Left renal pelvis (tissue), 4 donors: ENCODE measurements at places on chromosomes 7 and 10. TPM values are rescaled to one million over a fixed set of nuclear protein-coding genes. Genes with fewer than 3 reads are reported as not detected.

GNAT3 gene
- not detected for polyA plus RNA-seq

ZNF680 gene
- polyA plus RNA-seq: 17.3 TPM

NUTM2A gene
- 1.5 TPM for polyA plus RNA-seq

PNLIPRP1 gene
- not detected for polyA plus RNA-seq

ANKRD61 gene
- 0.64 TPM for polyA plus RNA-seq

COL13A1 gene
- 22.0 TPM for polyA plus RNA-seq

EFCAB10 gene
- polyA plus RNA-seq: 1.7 TPM

TAS2R39 gene
- not detected for polyA plus RNA-seq

PLEKHA8 gene
- 17.8 TPM for polyA plus RNA-seq

NSUN6 gene
- polyA plus RNA-seq: 41.0 TPM

- DNase-seq: no peak
These were observed 144.9 kb downstream of the GRID1 start for GRCh38 chr10:86221442-86222335.

DNA sequence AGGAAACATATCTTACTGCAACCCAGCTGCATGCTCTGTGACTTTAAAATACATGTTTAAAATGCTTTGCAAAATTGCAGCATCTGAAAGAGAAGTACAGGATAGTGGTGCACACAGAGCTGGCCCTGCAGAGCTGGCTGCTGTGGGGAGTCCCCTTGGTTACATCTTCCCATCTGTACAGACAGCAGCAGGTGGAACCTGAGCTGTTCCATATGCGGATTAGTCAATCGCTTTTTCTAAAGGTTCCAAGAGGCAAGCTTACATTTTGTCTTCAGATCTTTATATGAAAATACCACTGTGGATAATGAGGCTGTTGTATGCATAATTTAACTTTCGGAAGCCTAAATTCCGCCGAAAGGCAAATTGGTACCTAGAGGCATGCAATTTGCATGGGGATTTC lies 444.1 kb downstream of the NRG3 start:
- no peak for DNase-seq

- no peak for DNase-seq
These were observed 631 bp downstream of the OTUD1 start for GRCh38 chr10:23439452-23439960.

DNA sequence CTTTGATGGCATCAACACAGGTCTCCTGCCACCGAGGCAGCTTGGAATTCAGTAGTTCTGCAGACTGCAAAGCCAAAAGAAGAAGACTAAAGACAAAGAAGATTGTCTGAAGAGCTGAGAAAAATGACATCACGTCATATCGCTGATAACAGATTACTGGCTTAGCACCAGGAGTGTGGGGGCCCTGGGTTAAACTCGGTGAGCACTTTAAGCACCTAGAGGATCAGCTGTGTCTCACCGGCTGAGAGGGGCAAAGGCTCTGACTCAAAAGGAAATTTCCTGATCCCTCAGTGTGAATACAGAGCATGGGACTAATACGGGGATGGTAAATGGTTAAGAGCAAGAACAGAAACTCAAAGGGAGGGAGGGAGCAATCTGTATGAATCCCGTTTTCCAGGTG lies 30.7 kb downstream of the BRI3 start:
- DNase-seq: no peak

GRCh38 chr7:128915841-128916642 lies 5.5 kb upstream of the KCP start:
- no peak for DNase-seq

- no peak for DNase-seq
These were observed 20.2 kb upstream of the PPIF start for GRCh38 chr10:79327090-79327457.

- no peak for DNase-seq
These were observed 55.0 kb upstream of the VWDE start for GRCh38 chr7:12458520-12459131.

DNA sequence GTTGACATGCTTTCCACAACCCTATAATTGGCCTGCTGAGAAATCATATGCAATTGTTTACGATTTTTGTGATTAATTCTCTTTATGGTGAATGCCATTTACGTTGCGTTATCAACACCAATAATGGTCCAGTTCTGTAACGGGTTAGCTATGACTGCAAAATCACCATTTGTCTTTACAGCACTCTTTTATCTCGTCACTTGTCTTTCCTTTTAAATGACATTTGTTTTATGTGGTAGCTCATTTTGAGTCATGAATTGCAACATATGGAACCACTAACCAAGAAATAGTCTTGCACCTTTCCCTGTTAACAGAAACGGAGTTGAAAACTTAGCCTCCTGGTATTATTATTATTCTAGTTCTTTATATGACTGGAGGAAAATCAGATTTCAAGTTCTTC lies 3.1 kb upstream of the KIAA1217 start:
- no peak for DNase-seq

DNA sequence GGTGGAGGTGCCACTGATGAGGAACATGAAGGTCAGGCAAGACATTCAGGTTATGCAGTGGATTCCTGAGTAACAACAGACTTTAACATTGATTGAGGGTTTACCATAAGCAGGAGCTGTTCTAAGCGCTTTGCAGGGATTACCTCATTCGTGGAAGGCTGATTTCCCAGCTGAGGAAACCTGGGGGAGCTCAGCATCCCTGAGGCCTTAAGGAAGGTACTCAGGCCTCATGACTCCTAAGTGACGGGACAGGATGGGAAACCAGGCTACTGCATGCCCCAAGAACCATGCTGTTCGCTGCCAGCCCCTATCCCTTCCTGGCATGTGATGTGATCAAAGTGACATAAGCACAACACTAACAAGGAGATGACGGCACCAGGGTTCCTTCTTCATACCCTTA lies 143.6 kb upstream of the NFE2L3 start:
- DNase-seq: no peak

DNA sequence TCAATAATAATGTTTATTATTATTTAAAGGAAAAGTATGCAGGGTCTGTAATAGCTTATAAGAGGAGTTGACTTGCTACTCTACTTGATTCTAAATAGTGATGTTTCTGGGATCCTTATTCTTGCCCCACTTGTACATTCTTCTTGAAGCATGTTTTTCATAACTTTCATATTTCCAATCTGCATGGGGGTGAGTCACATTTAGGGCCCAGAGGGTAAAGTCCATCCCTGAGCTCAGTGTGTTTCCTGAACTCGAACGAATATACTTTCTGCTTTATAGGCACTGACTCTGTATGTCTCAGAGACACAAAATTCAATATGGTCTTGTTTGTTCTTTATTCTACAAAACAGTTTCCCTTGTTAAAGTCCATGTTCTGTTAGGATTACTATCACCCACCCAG lies 61.0 kb upstream of the SMIM30 start:
- DNase-seq: no peak

GRCh38 chr7:11613292-11613930 lies 218.6 kb downstream of the THSD7A start:
- no peak for DNase-seq

- no peak for DNase-seq
These were observed 320.4 kb downstream of the KCNMA1 start for GRCh38 chr10:77317221-77317620.

- DNase-seq: no peak
These were observed 76.4 kb upstream of the PIK3CG start for GRCh38 chr7:106788637-106789036.

DNA sequence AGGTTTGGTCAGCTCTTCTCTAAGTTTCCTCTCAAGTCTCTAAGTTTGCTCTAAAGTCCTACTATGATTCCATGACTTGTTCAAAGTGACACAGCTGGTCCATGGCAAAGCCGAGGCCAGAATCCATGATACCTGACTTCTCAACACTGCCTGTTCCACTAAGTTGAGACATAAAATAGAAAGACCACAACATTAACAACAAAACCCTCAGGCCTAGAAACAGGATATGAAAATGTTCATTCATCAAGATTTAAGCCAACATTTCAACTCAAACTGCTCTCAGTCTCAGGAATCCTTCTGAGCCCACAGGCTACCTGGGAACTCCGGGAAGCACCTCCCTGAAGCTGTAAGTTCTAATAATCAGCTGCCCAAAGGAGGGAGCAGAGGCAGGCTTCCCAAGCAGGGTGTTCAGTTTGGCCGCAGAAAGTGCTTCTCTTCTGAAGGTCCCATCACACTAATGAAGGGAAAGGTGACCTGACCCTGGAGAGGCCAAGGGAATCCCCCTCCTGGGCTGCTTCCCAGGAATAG lies 62.9 kb downstream of the STK17A start:
- DNase-seq: no peak

GRCh38 chr7:97022491-97023306 lies 1.9 kb downstream of the DLX5 start:
- no peak for DNase-seq

DNA sequence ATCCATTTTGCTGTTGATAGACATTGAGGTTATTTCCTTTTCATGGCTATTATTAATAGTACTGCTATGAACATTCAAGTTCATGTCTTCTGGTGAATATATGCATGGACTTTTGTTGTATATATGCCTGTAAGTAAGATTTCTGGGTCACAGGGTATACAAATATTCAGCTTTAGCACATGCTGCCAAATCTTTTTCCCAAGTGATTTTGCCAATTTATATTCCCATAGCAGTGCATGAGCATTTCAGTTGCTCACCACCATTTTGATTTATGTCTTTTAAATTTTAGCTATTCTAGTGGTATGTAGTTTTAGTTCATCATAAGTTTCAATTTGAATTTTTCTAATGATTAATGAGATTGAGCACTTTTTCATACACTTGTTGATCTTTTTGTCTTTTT lies 59.9 kb downstream of the CALD1 start:
- DNase-seq: no peak

DNA sequence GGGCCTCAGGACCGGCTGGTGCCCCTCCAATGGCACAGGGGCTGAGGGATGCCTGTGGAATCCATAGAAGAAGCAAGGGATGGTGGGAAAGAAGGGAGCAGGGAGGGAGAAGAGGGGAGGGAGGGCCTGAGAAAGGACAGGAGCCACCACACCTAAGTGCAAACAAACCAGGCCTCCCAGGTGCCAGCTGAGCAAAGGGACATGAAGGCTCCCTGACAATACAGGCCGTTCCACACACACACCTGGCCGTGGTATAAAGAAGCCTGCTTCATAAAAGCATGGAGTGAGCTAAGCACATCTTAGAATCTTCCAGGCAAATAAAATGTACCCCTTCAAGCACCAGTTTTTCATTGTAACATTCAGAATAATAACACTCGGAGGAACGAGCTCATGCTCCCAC lies 54.0 kb downstream of the OAT start:
- DNase-seq: no peak

DNA sequence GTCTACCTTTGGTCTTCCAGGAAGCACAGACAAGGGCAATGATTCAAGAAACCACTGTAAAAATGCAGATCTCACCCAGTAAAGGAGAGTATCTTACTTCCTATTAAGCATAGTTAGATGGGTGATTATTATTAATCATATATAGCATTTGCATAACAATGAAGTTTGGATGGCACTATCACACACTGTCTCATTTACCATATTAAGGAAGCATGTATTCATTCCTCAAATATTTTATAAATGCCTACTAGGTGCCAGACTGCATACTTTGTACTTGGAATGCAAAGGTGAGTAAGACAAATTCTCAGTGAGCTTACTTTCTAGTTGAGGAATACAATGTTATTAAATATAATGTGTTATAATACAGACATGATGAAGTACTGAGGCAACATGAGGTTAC lies 53.9 kb upstream of the SKAP2 start:
- DNase-seq: no peak

GRCh38 chr7:112290065-112290464 lies 83.6 kb downstream of the ZNF277 start:
- DNase-seq: no peak

DNA sequence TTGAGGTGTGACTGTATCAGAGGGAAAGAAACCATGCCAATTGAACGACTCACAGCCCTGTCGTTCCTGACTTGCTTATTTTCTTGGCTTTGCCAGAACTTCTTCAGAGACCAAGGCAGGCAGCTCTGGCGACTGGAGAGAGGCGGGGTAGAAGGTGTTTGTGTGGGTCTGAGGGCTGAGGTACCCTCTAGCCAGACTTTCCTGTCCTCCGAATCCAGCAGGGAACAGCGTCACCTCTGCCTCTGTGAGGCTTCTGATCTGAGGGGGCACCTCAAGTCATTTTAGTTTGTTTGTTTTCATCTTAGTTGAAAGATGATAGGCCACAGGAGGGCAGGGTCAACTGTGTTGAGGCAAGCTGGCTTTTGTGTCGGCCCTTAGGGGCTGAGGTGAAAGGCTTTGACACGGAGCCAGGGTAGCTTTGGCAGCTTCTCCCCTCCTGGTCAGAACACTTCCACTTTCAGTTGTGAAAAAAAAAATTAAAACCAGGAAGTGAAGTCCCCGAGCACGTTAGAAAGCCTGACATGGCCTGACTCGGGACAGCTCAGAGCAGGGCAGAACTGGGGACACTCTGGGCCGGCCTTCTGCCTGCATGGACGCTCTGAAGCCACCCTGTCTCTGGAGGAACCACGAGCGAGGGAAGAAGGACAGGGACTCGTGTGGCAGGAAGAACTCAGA lies 1.9 kb downstream of the ACSL5 start:
- DNase-seq: no peak

DNA sequence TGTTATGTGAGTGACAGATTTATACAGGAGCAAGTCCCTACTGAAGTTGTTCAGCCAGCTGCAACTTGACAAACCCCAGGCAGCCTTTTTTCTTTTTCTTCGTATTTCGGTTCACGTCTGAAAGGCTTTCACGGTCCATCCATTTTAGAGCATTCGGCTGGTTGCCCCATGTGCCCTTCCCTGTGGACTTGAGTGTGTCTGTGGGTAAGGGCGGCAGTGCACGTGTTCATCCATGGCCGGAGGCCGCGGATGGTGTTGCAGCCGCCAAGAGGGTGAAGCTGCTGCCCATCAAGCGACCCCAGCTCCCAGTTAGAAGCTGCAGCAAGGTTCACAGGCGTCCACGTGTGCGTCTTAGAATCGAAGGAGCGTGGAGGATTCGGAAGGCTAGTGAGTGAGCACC lies 35.9 kb downstream of the PPP2R2D start:
- no peak for DNase-seq

DNA sequence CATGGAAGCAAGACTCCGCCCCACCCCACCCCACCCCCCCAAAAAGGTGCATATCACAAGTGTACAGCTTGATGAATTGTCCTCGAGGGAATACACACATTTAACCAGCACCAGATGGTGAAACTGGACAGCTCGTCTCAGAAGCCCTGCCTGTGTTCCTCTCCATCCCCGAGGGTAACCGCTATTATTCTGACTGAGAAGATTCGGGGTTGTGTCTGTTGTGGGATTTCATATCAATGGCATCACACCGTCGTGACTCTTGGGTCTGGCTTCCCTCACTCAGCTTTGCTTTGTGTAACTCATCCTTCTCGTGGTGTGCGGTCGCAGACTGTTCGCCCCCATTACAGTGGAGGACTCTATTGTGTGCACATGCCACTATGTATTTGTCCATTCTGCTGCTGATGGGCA lies 18.9 kb downstream of the PODXL start:
- no peak for DNase-seq

- DNase-seq: no peak
These were observed 19.6 kb upstream of the AMZ1 start for GRCh38 chr7:2668401-2668800.

DNA sequence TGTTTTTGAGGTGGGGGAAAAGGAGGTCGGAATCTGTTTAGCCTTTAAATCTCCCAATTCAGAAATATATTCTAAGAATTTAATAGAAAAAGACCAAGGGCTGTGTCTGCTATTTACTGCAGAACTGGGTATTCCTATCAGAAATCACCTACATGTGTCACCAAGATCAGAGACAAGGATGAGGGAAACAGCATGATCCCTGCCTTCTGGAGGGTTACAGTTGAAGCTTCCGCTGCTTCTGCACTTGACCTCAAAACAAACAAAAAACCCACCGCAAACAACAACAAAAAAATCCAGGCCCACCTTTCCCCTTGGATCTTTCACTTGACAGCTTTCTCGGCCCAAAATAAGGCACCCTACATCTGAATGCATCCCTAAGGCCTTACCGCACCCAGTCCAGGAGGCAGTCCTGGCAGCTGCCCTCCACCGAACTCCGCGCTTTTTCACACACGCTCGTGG lies 750 bp upstream of the CDK14 start:
- peak; percentile 33 for DNase-seq
